Smooth muscle cell of the brain vasculature (primary cell): ENCODE measurements at places on chromosomes 5 and 9.

DNA sequence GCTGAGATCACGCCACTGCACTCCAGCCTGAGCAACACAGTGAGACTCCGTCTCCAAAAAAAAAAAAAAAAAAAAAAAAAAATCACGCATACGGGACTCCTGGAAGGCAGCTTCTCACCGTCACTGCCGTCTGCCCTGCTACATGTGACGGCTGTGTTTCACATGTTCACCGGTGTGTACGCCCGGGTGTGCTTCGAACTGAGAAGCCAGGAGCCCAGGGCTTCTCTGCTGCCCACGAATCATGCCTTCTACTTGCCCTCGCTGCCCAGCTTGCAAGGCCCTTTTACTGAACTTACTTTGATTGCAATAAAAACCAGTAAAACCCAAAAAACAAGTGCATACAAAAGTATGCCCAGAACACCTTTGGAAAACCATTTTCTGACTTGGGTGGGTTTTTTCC, 5.8 kb upstream of the NKD2 start:
- DNase-seq = no peak

DNA sequence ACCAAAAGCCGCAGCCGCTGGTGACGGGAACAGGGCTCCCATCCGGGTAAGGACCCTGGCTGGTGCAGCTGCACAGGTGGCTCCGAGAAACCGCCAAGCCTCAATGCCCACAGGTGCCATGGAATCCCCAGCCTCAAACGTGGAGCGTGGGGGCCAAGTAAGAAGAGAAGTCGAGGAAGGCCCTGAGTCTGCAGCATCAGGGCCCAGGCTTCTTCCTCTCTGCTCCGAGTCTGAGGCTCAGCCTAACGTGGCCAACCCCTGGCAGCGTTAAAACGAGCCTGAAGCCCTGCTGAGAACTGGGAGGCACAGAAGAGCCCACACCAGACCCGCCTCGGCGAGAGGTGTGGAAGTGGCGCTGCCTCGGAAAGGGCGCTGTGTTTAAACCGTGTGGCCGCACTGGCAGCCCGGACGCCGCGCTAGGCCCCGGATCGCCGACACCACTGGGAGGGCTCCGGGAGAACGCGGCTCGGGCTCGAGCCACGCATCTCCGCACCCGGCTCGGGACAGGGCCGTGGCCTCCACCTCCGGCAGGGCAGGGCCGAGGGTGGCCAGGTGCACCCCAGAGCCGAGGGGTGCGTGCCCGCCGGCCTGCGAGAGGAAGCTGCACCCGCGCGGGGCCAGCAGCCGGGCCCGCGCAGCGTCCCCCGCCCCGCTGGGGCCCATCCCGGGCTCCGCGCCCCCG, 730 bp downstream of the ZMYND19 start:
- DNase-seq = no peak

GRCh38 chr9:93968451-93969327, 13.5 kb upstream of the BARX1 start:
- no peak for DNase-seq

- no peak for DNase-seq
These were observed 6.5 kb downstream of the CAST start for GRCh38 chr5:96668725-96669124.

GRCh38 chr5:82622205-82622604, 344.1 kb upstream of the RPS23 start:
- DNase-seq = no peak

DNA sequence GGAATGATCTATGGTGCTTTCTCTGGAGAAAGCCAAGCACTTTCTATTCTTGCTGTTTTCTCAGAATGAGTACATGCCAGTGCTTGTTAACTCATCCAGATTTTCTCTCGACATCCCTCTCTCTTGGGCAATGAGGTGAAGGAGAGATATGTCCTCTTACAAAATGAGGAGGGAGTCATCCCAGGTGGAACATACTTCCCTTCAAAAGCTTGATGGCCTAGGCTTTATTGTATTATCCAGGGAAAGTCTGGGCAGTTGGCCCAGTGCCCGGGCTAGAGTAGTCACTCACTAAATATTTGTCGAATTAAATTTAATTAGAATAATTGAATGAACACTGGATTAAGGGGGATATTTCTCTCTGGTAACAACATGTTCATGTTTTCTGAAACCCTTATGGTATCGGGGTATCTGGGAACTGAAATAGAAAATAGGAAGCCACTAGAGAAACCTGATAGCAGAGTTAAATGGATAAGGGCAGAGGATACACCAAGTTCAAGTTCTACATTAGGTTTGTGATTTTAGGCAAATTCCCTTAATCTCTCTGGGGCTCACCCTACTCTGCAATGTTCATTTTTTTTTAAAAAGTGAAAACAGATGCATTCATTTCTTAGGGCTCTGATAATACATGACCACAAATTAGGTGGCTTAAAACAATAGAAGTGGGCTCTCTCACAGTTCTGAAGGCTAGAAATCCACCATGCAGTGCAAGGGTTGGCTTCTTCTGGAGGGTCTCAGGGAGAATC, 99.6 kb downstream of the LIFR start:
- no peak for DNase-seq

- peak; percentile 31 for DNase-seq
These were observed 597.9 kb upstream of the TLE4 start for GRCh38 chr9:78973907-78974306.

DNA sequence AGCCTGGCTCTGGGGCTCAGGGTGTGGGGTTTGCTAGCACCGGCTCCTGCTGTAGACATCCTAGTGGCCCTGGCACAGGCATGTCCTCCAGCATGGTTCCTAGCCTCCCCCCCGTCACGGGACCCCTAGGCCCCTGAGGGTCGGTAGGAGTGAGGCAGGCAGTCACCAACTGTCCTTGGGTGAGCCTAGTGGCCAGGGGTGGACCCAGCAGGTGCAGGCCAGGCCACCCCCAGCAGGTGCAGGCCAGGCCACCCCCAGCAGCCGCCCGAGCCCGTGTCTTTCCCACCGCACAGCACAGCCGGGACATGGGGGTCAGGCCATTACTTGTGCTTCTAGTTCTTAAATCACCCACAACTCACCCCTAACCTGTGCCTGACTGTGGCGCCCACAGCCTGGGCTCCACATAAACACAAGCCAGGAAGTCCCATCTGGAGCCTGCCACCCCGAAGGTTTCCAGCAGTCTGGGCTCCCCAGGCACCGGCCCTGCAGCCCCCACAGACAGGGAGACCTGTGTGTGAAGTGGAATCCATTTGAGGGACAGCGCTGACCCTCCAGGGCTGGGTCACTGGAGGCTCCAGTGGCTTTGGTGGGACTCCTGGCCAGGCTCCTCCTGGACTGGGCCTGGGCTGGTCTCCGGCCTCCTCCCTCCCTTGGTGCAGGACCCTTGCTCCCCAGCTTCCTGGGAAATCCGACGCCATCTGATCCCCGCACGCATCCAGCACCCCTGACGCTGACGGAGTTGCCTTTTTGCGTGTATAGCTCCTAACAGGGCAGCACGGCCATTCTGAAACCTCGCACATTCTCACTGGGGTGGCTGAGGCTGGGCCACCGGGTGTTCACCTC, 114.1 kb upstream of the LPCAT1 start:
- DNase-seq = no peak

DNA sequence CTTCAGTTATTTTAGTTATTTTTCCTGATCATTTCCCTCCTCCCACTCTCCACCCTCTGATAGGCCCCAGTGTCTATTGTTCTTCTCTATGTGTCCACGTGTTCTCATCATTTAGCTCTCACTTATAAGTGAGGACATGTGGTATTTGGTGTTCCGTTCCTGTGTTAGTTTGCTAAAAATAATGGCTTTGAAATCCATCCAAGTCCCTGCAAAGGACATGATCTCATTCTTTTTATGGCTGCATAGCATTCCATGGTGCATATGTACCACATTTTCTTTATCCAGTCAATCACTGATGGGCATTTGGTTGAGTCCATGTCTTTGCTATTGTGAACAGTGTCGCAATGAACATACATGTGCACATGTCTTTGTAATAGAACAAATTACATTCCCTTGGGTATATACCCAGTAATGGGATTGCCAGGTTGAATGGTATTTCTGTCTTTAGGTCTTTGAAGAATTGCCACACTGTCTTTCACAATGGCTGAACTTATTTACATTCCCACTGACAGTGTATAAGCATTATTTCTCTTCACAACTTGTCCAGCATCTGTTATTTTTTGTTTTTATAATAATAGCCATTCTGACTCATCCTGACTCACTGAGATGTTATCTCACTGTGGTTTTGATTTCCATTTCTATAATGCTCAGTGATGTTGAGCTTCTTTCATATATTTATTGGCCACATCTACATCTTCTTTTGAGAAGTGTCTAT, 17.2 kb upstream of the DIRAS2 start:
- no peak for DNase-seq

- no peak for DNase-seq
These were observed 149.0 kb downstream of the INSYN2B start for GRCh38 chr5:169831331-169831730.

- no peak for DNase-seq
These were observed 475.1 kb downstream of the DMRTA1 start for GRCh38 chr9:22921742-22922141.

- no peak for DNase-seq
These were observed 69.3 kb downstream of the SH3RF2 start for GRCh38 chr5:146005723-146006122.
